ENCODE measurements at places on chromosomes 3 and 15.

DNA sequence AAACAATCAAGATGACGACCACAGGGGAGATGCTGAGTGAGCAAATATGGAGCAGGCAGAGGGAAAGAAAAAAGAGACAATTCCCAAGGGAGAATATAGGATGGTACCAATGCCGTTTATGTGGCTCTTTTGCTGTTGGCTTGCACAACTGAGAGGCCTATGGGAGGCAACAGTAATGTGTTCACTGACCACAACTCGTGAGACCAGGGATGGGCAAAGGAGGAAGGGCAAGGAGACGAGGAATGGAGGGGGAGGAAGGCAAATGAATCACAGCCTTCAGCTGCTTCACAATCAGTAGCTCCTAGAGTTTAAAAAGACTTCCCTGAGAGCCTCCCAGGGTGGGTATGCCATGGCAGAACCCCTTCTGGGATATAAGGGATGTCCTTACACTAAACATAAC lies 131.5 kb downstream of the SLC9A9 start:
- no peak for DNase-seq

- no peak for DNase-seq
Measured at GRCh38 chr3:15294929-15295328, 37.5 kb downstream of the SH3BP5 start.

DNA sequence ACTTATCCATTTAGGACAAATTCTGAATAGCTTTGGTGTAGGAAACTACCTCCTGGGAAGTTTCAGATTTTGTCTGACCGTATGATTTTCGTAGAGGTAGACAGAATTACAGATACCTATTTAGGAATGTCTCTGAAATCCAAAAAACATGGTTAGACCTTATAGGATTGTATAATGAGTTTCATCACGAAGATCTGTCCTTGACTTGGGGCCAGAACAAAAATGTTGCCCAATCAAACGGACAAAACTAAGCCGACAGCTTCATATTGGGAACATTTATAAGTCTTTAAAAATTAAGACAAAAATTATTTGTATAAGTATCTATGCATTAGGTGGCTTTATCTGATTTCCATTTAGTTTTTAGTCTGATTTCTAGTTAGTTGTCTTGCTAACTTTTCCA lies 32.6 kb downstream of the MNS1 start:
- DNase-seq, result no peak

DNA sequence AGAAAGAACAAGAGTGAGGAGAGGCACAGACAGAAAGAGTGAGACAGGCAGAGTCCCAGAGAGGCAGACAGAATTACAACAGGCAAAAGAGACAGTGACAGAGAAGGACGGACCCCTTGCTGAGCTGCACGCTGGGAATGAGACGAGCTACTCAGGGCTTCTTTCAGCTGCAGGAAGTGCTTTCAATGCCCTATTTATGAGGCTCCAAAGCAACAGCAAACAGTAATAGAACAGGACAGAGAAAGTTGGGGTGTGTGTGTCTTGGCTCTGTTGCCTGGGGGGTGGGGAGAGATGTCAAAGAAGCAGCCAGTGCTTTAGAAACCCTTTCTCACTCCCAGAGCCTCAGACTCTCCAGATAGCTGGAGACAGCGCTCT lies 502 bp upstream of the TIMP4 start:
- DNase-seq, result peak; percentile 37

- DNase-seq, result no peak
Measured at GRCh38 chr15:28880680-28881079, 5.1 kb upstream of the APBA2 start.

DNA sequence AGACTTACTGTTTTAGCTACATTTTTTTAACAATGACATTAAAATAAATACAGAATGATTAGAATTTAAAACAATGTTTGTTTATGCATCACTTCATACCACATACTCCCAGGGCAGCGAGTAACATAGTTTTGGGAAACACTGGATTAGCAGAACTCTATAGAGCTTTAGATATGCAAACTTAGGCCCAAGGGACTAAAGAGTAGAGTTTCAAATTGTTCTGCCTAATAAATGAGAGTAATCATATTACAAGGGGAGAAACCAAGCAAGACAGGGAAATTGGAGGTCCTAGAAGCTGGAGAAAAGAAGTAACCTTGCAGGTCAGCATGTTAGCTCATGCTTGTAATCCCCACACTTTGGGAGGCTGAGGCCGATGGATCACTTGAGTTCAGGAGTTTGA lies 3.6 kb upstream of the DAZL start:
- no peak for DNase-seq

- DNase-seq, result no peak
Measured at GRCh38 chr3:41357271-41357670, 158.0 kb downstream of the CTNNB1 start.

GRCh38 chr3:65772758-65773157 lies 266.0 kb downstream of the MAGI1 start:
- DNase-seq, result no peak

GRCh38 chr3:39937315-39937714 lies 127.9 kb downstream of the MYRIP start:
- no peak for DNase-seq

DNA sequence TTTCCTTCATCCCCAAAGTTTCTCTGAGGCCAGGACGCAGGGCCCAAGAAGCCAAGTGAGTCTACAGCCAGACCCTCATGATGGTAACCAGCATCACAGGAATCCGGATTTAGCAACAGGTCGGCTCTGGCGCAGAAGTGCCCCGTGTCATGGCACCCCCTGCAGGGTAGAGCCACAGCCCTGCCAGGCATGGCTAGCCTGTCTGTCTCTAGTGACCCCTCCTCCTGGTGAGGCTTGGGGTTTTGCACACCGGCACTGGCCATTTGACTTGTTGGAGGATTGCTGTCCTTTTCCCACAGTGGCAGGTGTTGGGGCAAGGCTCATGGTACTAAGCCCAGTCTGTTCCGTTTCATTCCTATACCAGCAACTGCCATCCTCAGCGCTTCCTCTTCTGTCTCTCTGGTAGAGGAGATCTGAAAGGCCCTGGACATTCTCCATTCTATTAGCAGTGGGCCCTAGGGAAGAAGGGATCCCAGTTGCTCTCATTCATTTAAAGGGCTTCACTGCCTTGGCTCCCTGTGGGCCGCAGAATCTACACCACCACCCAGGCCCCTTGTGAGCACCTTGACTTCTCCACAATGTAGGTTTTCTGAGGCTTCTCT lies 9.4 kb upstream of the CHAC1 start:
- DNase-seq, result no peak

DNA sequence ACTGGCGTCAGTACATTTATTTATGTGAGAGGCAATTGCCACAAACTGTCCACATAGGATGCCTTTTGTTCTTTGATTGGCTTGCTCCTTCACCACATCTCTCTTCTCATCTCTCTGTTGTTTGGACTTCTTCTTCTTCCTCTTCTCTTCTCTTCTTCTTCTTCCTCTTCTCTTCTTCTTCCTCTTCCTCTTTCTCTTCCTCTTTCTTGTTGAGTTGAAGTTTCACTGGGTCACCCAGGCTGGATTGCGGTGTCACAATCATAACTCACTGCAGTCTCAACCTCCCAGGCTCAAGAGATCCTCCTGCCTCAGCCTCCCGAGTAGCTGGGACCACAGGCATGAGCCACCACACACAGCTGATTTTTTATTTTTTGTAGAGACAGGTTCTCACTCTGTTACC lies 67.7 kb upstream of the GSK3B start:
- DNase-seq, result no peak

- peak; percentile 92 for DNase-seq
Measured at GRCh38 chr15:74291101-74292071, 55.3 kb downstream of the CCDC33 start.

GRCh38 chr3:178325330-178325729 lies 210.9 kb upstream of the KCNMB2 start:
- no peak for DNase-seq

DNA sequence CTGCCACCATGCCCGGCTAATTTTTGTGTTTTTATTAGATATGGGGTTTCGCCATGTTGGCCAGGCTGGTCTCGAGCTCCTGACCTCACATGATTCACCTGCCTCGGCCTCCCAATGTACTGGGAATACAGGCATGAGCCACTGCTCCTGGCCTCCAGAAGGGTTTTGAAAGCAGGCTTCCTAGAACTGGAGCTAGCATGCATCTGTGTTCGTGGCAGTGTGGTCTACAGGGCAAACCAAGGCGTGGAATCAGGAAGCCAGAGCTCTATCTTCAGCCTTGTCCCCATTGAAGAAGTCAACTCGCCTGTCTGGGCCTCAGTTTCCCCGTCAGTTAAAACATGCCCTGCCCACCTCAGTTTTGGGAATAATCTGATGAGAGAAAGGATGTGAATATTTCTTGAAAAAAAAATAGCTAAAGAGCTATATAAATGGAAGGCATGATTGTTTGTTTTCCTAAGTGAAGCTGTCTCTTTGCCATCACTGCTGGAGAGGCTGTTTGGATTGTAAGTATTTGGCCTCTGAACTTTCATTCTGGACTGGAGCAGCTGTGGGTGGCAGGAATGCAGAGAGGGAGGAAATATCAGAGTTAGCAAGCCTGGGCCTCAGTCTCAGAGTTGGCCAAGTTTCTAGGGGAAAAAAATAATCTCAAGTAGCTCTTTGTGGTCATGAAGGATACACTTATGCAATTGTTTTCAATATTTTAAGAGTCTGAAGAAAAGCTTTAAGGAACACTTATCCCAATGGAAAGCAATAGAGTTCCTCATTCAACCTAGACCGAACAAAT lies 36.5 kb upstream of the UACA start:
- peak; percentile 81 for DNase-seq

GRCh38 chr3:149592758-149593240 lies 65.0 kb downstream of the WWTR1 start:
- DNase-seq, result no peak

GRCh38 chr3:123431658-123432324 lies 17.1 kb downstream of the ADCY5 start:
- DNase-seq, result peak; percentile 87

- no peak for DNase-seq
Measured at GRCh38 chr3:194487289-194488054, 670 bp upstream of the ATP13A3 start.

DNA sequence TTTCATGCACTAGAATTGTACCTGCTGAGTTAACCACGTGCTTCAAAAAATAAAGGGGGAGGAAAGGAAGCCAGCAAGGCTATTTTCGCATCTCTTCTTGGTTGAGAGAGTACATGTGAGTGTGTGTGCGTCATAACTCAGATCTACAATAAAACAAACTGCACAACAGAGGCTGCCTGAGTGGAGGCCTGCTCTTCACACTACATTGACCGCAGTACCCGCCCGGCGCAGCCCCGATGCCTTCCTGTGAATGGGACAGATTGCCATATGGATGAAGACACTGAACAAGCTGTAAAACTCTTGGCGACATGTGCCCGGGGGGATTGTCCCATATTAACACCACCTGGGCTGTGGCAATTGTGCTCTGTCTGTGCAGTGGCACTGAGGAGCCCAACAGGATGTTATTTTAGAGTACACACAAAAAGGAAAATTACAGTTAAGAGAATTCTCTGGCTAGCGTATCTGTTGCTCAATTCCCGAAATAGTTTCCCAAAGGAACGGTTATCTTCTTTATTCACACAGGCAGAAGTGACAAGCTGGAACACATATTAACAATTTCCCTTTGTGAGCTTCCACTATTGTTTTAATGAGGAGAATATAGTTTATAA lies 551.5 kb downstream of the FOXP1 start:
- DNase-seq, result no peak

Data from A172 (cell line).